ENCODE measurements at places on chromosomes 6 and 20.

- no peak for DNase-seq
Observed at GRCh38 chr6:90146921-90147649, 149.6 kb downstream of the BACH2 start.

DNA sequence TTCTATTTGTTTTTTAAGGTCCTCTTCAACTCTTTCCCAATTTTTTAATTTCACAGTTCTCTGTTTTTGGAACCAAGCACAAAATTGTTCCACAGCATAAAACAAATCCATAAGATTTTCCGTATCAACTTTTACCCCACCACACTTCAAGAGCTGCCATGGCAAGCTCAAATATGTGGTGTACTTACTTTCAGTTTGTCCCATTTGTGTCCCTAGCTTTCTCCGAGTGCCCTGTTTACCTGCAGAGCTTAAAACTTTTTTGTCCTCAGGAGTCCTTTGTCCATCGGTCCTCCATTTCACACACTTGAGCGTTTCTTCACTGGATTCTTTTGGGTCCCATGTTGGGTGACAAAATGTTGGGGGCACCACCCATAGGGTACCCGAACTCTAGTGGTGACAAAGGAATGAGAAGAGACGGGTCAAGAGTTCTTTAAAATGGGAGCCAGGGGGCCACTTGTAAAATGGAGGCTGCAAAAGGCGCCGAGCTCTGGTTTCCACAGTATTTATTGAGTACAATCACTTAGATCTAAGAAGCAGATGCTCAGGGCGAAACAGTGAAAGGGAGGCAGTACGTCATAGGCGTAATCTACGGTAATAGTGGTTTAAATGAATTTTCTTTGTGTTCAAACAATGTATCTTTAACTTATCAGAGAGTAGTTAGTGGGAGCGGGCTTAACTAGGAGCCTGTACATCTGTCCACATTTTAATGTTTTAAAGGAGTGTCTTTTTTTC is 39.8 kb upstream of the SERINC1 start:
- no peak for DNase-seq

DNA sequence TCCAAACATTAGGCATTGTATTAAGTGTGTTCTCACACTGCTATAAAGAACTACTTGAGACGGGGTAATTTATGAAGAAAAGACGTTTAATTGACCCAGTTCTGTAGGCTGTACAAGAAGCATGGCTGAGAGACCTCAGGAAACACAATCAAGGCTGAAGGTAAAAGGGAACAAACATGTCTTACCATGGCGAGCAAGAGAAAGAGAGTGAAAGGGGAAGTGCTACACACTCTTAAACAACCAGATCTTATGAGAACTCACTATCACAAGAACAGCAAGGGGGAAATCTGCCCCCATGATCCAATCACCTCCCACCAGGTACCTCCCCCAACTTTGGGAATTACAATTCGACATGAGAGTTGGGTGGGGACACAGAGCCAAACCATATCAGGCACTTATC is 86.6 kb upstream of the TOP1 start:
- DNase-seq: no peak

- DNase-seq: no peak
Observed at GRCh38 chr6:139903411-139904157, 529.1 kb upstream of the CITED2 start.

DNA sequence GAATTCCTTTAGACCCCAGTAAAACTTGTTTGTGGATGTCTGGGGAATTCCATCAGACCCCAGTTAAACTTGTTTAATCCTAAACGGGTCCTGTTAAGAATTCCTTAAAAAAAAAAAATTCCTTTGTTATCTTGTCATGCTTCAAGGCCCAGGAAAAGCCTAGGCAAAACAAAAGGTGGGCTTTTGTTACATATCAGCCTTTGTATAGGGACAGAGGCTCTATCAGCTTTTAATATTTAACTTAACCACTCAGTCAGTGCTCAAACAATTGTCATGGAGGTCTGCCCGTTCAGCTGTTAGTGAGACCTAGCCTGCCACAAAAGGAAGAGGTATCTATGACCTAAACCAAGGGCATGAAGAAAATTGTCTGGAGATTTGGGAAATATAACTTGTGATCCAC is 53.1 kb downstream of the SLC22A1 start:
- no peak for DNase-seq

DNA sequence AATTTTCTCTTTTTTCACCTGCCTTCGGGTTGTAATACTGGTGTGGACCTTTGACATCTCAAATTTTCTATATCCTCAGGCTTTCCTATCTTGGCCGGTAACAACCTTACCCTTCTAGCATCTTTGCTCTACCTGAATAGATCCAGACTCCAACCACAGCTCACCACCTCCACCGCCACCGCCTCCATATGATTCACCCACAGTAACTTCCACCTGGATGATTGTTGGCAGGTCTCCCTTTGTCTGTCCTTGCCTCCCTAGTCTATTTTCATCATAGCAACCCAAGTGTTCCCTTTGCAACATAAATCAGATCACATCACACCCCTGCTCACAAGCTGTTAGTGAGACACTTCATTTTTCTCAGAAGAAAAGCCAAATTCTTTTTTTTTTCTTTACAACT is 525.8 kb upstream of the POU3F2 start:
- no peak for DNase-seq

DNA sequence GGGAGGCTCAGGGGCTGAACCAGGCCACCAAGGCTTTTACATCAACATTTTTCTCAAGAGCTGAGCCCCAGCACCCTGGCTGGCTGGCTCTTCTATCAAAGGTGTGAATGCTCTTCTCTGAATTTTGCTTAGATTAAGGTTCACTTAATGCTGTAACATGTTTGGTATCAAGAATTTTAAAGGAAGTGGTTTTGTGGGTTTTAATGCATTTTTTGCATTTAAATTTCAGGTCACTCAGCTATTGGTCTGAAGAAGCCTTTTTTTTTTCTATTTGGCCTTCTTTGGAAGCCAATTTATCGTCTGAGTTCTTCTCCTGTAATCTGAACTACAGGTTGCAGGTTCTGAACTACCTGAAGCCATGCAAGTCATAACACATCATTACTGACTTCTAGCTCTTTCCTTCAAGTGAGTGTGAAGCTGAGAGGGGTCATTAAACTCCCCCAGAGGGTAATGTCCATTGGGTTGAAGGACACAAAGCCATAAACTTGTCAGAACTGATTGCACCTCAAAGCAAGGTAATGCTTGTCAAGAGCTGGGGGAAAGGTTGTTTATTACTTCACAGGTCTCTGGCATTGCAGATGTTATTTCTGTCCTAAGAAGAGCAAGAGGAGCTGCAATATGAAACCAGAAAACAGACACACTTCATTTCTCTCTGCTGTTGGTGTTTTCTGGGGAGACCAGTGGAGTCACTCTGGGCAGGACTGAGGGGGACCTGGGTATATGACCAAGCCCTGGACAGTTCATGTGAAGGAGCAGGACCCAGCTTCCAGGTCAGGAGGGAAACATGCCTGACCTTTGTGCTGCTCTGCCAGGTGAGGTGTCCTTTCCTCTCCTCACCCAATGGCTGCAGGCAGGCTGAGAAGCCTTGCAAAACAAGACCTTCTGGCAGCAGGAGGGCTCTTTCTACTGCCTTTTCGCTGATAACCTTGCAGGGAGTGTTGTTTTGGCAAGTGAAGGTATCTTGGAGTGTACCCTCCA is 26.1 kb upstream of the NEDD9 start:
- DNase-seq: no peak
